ENCODE measurements at places on chromosomes 7 and 10.

- DNase-seq = no peak
Measured at GRCh38 chr10:73648975-73649829, 6.6 kb downstream of the SYNPO2L start.

DNA sequence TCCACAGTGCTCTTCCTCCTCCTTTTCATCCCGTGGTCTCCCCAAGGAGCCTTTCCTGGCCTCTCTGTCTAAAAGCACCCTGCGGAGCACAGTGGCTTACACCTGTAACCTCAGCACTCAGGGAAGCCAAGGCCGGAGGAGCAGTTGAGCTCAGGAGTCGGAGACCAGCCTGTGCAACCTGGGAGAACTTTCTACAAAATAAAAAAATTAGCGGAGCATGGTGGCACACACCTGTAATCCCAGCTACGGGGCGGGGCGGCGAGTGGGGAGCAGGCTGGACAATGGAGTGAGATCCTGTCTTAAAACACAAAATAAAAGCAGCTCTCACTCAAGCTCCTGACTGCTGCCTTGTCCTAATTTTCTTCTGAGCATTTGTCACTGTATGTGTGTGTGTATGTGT lies 1.4 kb upstream of the COBL start:
- DNase-seq = no peak

GRCh38 chr10:132932461-132933307 lies 9.7 kb downstream of the CFAP46 start:
- no peak for DNase-seq

- DNase-seq = no peak
Measured at GRCh38 chr7:82595176-82595575, 151.6 kb upstream of the CACNA2D1 start.

- no peak for DNase-seq
Measured at GRCh38 chr7:26705567-26705966, 158.8 kb downstream of the SKAP2 start.

- DNase-seq = no peak
Measured at GRCh38 chr10:24681572-24682088, 42.1 kb downstream of the ARHGAP21 start.

GRCh38 chr7:46565253-46566096 lies 644.4 kb upstream of the IGFBP3 start:
- DNase-seq = no peak
